ENCODE measurements at places on chromosomes 4 and X.

DNA sequence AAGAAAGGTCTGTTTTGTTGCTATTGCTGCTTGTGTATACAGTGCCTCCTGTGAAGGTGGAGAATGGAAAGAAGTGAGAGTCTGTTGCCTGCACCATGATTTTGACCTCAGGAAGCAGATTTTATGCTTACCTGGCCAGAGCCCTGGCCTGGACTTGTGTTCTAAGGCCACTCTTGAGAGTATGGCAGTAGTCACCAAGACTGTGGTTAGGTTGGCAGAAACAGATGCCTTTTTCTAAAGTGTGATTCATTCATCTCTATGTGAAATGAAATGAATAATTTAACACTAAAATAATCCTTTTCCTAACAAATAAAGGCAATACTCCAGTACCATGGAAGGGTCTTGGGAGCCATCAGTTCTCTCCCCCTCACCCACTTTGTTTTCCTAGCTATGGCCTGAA lies 161.8 kb downstream of the DCLK2 start:
- DNase-seq = no peak

GRCh38 chr4:13415068-13415785 lies 68.9 kb downstream of the RAB28 start:
- DNase-seq = no peak

GRCh38 chr4:100590325-100590724 lies 72.5 kb upstream of the EMCN start:
- no peak for DNase-seq

- no peak for DNase-seq
Observed at GRCh38 chr4:138898282-138898681, 117.3 kb upstream of the NOCT start.

- DNase-seq = no peak
Observed at GRCh38 chrX:80765220-80765625, 44.5 kb downstream of the BRWD3 start.

GRCh38 chr4:42396361-42396751 lies 932 bp upstream of the SHISA3 start:
- DNase-seq = no peak

- DNase-seq = no peak
Observed at GRCh38 chr4:15027921-15028435, 25.7 kb downstream of the CPEB2 start.

DNA sequence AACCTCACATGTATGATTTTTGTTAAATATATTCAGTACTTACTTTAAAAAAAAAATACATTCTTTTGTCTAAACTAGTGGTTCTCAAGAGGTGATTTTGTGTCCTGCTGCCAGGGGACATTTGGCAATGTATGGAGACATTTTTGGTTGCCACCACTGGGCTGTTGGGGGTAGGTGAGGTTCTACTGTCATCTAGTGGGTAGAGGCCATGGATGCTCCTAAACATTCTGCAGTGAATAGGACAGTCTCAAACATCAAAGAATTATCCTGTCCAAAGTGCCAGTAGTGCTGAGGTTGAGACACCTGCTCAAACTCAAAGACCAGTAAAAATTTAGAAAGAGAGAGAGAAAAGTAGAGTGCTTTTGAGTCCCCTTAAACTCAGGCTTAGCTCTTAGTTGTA lies 32.9 kb upstream of the PGM2 start:
- DNase-seq = no peak

- no peak for DNase-seq
Observed at GRCh38 chrX:20967725-20968124, 406.5 kb upstream of the CNKSR2 start.

GRCh38 chr4:158945529-158946108 lies 157.3 kb upstream of the RAPGEF2 start:
- no peak for DNase-seq

- no peak for DNase-seq
Observed at GRCh38 chr4:113026556-113026955, 22.9 kb upstream of the ANK2 start.

- no peak for DNase-seq
Observed at GRCh38 chrX:153800746-153801145, 6.3 kb downstream of the SSR4 start.

Data from cortex of kidney (tissue), 1 donor.